Posterior vena cava (tissue), 2 donors: ENCODE measurements at places on chromosomes 3 and 15. TPM values are rescaled to one million over a fixed set of nuclear protein-coding genes. Genes with fewer than 3 reads are reported as not detected.

The EIF4E3 gene
- total RNA-seq, result 44.2 TPM

The TLR9 gene
- total RNA-seq, result 0.52 TPM

The GRAMD2A gene
- total RNA-seq, result not detected

The CRABP1 gene
- not detected for total RNA-seq

The PFKFB4 gene
- total RNA-seq, result 4.5 TPM

DNA sequence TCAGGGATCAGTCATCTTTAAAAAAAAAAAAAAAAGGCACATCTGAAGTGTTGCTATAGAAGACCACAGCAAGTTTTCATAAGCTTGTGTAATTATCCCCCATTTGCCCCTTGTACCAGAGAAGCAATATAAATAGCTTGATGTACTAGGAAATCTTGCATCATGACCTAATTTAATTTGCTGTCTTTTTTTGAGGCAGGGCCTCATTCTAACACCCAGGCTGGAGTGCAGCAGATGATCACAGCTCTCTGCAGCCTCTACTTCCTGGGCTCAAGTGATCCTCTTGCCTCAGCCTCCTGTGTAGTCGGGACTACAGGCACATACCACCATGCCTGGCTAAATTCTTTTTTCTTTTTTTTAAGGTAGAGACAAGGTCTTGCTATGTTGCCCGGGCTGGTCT lies 88.7 kb downstream of the ARIH1 start:
- no peak for DNase-seq

DNA sequence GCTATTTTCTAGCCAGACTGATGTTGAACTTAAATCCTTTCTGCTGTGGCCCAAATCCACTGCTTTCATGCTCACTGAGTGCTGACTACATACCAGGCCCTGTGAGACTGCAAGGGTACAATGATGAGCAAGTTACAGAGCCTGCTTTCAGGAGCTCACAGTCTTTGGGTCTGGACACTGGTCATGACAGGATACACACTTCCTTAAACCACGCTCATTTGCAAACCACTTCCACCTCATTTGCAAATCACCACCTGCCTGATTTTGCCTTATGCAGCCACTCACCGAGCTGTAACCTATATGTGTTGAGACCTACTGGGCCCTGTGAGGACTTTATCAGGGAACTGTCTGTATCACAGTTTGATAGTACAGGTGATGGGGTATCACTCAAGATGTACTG lies 50.2 kb upstream of the LRRC58 start:
- DNase-seq, result no peak

DNA sequence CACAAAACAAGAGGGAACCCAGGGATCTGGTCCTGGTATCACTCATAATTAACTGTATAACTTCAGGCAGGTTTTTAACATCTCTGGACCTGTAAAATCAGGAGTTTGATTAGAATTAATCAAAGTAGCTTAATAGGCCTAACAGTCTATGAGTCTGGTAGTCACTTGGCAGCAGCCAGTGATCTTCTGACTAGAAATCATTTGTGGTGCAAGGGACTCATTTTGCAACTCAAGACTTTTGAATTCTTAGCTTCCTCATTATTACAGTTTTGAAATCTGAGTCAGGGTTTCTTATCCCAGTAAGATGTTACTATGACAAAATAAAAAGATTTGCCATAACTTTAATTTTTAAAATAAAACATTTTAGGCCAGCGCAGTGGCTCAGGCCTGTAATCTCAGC lies 70.8 kb downstream of the TMCC1 start:
- no peak for DNase-seq

GRCh38 chr3:180594631-180595558 lies 7.1 kb upstream of the TTC14 start:
- no peak for DNase-seq

- DNase-seq, result no peak
Measured at GRCh38 chr15:39243396-39243795, 337.5 kb upstream of the THBS1 start.

- no peak for DNase-seq
Measured at GRCh38 chr15:60583194-60583593, 104.3 kb upstream of the ICE2 start.

DNA sequence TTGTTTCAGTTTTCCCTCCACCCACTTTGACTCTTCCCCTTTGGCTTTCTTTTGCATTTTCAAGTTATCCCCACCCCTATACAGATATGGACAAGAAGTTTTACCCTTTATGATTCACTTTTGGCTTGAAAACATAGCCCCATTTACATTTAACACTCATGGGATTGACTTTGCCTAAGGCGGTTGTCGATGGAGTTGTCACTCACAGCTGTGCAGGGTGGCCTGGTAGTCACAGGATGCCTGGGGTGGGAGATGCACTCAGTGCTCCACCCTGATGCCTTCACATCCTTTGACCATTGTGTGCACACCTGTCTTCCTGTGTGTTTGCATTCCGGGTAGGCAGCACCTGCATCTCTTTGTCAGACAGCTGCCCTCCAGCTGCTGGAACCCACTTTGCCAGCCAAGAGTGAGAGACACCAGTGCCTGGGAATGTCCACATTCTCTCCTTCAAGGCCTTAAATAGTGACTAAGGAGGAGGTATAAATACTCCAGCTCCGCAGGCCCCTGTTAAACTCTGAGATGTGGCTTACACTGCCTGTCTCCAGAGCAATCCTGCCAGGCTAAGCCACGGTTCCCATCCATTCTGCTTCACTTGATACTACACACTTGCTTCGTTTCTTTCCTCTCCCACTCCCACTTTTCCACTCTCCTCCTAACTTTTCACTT lies 191.5 kb upstream of the SLC24A5 start:
- no peak for DNase-seq

DNA sequence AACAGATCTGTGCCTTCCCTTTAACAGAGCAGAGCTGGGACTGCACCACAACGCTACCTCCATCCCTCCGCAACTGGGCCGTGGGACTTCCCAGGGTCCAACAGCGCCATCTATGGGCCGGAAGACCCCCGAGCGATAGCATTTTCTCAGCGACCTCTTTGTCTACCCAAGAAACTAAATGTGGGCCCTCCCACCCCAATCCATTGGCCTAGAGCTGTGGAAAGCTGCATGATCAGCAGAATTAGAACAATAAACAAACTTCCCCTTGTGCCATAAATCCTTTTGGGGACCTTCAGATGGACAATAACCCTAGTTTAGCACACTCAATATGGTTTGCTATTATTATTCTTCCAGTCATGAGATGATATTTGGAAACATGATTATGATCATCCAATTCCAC lies 74.8 kb upstream of the NTRK3 start:
- DNase-seq, result no peak

DNA sequence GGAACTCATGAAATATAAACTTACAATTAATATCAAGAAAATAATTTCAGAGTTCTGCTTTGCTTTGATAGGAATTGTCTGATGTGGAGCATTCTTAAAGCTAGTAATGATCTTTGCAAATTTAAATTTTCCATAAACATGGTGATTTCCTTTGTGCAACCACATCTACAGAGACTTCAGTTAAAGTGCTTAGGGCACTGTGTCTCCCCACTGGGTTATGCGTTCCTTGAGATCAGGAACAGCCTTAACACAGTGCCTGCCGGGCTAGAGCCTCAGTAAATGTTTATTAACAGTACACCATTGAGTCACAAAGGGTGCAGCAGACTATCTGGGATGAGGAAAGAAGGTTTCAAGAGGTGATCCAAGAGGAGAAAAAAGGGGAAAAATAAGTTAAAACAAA lies 108.1 kb upstream of the CCNL1 start:
- DNase-seq, result no peak

DNA sequence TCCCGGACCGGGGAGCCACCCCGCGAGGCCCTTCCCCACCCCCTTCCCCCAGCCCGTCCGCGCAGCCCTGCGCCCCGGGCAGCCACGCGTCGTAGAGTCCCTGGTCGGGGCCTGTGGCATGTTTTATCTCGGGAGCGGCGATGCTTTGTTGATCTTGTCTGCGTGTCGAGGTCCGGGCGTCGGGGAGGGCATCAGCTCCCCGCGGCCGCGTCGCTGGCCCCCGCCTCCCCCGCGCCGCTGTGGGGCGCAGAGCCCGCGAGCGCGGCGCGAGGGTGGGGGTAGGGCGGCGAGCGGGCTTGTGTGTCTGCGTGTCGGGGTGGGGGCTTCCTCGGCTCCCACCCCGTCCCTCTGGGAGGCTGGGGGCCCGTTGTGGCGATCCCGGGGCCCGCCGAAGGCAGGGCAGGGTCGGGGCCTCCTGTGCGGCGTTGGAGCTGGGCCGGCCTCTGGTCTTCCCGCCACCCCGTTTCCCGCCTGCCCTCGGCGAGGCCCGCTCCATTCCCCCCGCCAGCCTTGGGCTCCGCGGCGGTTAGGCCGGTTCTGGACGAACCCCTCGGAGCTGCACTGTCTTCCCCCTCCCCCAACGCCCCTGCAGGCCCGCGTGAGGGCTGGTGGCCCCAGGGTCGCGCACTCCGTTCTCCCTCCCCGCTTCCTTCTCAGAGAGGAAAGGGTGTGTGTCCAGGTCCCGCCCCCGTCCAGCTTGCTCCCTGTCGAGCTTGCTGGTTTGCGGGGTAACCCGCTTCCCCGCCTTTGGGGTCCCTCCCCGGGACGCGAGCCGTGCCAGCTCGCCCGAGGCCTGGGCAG lies 695 bp downstream of the GMPS start:
- peak; percentile 88 for DNase-seq

DNA sequence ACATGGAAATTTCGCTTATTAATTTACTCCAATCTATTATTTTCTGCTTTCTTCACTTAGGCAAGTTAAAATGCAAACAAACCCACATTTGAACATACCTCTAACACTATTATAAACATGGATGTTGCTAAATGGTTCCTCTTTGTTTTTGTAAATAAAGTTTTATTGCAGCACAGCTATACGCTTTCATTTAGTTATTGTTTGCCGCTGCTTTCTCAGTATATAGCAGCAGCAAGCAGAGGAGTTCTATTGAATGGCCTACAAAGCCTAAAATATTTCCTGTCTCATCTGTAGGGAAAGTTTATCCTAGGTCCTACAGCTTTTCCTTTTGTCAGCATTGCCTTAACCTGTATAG lies 7.9 kb upstream of the CHD2 start:
- no peak for DNase-seq

GRCh38 chr3:150627557-150627956 lies 24.4 kb downstream of the SELENOT start:
- DNase-seq, result no peak

GRCh38 chr3:184300378-184300720 lies 1.3 kb downstream of the PSMD2 start:
- no peak for DNase-seq

DNA sequence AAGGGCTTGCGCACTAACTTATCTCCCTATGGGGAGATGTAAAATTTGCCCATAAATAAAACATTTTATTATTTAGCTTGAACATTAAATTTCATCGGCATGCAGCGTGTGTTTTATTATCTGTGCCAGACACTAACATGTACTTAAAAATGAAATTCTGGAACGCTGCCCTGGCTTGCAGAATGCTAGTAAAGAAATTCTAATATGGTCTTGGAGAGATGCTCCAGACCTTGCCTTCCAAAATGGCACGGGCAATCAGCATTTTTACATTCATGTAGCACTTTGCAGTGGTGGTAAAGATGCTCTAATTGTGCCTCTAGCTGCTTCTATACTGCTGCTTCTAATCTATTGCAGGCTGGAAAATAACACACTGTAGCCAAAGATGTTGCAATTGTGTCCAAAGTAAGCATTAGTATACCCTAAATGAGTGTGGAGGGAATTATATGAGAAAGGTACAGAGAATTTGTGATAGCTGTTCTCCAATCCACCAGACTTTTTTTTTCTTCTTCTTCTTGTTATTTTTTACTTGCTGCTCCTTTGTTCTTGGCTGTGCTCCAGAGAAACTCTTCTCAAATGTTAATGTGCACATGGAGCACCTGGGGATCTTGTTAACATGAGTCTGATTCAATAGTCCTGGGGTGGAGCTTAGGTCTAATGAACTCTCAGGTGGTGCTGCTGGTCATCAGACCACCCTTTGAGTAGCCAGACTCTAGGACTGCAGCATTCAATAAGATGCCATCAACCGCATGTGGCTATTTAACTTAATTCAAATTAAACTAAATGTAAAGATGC lies 47.3 kb downstream of the CRABP1 start:
- no peak for DNase-seq

DNA sequence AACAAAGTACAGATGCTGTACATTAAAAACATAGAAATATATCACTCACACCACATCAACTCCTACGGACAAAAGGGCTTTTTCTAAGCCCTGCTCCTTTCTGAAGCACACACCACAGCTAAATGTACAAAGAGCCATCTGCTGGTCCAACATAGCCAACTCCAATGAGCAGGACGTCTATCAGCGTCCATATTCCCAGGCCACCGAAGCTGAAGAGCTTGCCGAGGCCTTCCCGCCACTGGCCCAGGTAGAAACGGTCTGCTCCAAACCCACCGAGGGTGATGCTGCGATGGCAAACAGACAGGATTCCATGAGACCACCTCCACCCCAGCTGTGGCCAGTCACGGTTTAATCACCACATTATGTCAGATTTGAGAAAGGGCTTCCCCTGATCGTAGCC lies 9.8 kb downstream of the TM2D3 start:
- no peak for DNase-seq

DNA sequence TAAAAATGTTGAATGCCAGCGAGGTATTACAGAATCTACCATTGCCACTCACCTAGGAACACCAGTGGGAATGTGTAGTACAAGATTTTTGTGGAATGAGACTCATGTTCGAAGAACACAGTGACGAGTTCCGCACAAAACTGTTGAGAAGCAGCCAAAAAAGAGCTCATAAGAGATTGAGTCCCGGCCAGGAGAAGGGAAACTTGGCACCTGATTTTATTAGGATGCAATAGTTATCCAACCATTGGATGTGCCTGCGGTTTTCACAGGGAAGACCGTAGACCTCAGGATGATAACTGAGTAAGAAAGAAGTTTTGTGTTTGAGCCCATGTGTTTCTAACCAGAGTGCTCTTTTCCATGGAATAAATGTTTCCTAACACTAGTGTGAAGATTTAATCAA lies 88.9 kb downstream of the PTPRG start:
- no peak for DNase-seq

DNA sequence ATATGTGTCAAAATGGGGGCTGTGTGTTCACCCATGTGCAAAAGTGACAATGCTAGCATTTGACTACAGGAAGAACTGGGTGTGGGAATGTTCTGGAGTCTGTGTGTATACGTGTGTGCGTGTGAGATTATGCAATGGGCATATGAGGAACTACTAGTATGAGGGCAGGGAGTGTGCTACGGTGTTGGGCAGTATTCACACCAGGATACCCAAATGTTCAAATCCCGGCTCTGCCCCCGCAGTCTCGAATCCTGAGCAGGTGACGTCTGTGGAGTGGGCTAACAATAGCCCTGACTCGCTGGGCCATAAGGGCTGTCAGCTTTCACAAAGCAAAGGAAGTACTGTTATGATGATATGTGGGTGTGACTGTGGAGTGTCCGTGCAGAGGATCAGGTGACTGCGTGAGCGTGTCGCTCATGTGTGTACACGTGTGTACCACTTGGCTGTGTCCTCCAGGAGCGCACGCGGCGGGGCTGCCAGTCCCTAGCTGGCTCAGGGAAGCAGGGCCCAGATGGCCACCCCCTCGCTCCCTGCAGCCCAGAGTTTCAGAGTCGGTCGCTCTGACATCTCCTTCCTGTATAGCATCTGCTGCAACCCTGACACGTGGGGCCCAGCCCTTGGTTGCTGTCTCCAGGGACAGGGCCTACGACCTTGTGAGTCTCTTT lies 27.2 kb downstream of the IQSEC1 start:
- no peak for DNase-seq

GRCh38 chr15:80569656-80570055 lies 125.5 kb upstream of the ABHD17C start:
- DNase-seq, result no peak
